ENCODE measurements at places on chromosomes 2 and 18.

DNA sequence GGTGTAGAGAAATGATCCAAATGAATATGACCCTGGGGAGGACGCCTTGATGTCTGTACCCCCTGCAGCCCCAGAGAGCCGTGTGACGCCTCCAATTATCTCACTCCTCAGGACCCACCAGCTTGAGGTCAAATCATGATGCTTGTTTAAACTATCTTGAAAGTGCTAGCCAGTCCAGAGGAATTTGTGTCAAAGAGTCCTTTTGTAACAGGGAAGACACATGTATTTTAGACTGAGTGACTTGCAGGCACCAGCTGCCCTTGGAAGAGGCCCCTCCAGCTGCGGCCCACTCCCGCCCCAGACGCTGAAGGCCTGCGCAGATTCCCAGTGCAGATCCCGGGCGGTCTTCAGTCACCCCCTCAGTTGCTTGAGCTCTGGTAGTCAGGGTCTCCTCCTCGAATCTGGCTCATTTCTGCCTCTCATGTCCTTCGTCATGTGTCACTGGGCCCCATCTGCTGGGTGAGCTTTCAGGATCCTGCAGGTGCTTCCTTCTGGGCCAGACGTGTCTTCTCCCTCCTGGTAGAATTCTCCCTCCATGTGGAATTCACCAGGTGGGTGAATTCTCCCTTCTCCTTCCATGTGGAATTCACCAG lies 77.4 kb downstream of the RNF144A start:
- DNase-seq, result no peak

GRCh38 chr2:19125901-19126680 lies 232.3 kb downstream of the OSR1 start:
- DNase-seq, result no peak

- no peak for DNase-seq
These were observed 43.6 kb upstream of the SLC14A2 start for GRCh38 chr18:45571714-45572113.

GRCh38 chr2:153986488-153987229 lies 114.9 kb downstream of the GALNT13 start:
- DNase-seq, result no peak

DNA sequence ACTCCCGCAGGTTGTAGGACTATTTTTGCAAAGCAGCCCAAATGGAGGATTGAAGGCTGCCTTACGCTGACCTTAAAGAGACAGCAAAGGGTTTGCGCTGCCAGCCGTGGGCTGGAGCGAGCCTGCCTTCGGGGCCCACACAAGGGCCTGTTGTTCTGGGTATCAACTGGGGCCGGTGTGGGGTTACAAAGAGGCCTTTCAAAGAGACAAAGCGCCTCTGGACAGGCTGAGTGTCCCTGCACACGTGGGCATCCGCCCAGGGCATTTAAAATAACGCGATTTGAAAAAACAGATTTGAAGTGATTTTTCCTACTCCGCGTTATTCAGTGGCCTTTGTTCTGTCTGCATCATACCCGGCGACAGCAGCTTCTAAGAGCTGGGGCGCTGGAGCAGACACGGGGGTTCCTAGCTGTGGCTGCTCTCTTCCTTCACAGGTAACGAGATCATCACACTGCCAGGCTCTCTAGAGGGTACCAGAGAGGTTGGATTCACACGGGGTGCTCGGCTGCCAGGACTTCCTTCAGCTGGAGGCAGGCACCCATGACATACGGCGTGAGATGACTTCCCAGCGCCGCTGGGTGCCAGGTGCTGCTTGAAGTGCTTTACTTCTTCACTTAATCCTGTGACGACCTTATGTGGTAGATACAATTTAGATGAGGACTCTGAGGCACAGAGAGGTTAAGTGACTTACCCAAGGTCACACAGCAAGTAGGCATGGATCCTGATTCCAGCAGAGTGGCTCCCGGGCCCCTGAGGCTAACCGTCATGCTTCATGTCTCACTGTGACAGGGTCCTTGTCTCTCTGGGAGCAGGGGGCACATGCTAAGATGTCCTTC lies 32.2 kb downstream of the MAL start:
- DNase-seq, result no peak

DNA sequence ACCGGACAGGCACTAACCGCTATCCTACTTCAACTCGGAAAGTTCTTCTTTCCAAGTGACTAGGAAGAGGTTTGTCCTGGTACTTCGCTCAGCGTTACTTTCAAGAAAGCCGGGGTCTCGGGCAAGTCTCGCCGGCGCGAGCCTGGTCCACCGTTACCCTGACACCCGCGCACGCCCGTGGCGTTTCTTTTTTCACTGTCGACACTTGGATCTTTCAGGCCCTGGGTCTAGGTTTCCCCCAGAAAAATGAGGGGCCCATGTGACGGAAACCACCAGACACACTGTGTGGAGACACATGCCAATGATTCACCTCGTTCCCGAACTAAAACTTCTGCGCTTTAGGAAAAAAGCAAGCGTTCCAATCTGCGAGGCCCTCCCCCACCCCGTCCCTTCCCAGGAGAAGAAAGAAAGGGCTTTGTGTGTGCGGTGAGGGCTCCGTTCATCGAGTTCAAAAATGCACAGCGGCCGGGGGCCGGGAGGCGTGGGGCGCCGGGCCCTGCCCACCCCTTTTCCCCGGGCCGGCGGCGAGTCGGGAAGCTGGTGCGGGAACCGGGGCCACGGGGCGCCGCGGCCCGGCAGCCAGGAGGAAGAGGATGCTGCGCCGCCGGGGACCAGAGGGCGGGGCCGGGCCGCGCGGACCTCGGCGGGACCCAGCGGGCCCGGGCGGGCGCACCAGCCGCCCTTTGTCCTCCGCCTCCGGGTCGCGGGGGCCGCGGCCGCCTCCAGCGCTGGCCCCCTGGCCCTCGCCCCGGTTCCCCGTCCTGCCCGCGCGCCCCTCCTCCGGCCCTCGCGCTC lies 2.6 kb downstream of the ZNF521 start:
- no peak for DNase-seq

DNA sequence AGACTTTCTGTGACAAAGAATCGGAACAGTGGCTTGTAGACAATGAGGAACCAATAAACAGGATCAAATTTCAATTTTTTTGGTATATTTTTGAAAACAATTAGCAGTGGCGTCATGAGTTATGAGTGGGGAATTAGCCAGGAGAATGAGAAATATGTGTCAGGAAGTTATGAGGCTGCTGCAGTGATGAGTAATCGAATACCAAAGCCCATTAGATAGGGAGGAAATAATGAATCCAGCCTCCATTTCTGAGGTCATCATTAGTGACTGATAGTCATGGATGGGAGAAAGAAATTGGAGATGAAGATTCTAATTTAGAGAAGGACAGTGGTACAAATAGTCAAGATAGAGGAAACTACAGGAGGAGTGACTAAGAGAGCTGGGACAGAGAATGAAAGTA lies 673.1 kb upstream of the VRK2 start:
- no peak for DNase-seq

DNA sequence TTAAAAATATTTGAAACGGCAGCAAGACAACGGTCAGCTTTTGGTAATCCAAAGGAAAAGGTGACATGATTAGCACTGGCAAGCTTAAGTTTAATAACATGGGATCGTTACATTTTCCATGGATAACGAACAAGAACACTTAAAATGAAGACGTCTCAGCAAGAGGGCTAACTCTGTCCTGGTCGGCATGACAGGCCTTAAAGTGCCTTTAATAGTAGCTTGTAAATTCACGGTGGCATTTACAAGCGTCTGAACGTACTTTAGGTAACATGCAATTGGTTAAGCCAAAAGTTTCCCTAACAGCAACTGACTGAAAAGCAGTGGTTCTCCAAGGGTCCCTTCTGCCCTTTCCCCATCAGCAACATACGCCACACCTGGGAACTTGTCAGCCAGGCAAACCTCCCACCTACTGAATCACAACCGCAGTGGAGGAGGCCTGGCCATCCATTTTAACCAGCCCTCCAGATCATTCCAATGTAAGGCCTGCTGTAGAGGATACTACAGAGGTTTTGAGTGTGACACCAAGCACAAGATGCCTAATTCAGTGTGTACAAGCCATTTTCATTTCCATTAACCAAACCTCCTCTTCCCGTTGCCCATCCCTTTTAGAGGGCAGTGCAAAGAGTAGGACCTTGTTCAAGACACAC lies 4.4 kb downstream of the TGFA start:
- DNase-seq, result no peak

All from NCI-H526 treated with DMSO at 0.1 percent for 48 hours (cell line).